ENCODE measurements at places on chromosomes 16 and 17.

GRCh38 chr16:88286301-88286923 is 96.3 kb upstream of the ZNF469 start:
- DNase-seq: no peak

DNA sequence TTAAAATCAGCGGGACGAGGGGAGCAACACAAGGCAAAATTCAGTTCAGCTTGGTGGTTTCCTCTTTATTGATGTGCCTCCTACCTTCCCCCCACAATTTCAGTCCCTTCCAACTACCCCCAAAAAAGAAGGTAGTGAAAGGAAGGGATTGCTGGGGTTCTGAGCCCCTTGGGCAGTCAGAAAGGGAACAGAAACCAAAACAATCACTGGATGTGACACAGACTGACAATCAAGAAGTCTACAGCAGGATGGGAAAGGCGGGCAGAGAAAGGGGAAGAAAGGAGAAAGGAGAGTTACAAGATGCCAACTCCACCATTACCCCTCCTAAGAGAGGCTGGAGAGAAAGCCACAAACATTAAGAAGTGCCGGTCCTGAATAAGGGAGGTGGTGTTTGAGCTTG is 1.1 kb upstream of the PHF23 start:
- no peak for DNase-seq

DNA sequence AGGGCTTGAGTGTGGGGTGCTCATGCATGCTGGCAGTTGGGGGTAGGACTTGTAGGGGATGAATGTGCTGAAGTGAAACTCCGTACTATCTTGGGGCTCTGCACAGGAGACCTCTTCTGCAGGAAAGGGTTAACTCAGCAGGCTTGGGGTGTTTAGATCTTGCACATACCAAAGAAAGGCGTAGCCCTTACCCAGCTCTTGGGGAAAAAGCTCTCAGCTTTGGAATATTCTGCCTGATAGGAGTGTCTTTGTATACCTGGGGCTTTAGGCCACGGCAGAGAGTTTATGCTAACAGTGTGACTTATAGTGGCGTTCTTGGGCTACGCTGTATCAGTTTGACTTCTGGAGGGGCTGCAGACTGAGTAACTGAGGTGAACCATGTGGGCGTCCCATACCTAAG is 21.1 kb downstream of the KRT25 start:
- DNase-seq: no peak

GRCh38 chr17:8176998-8177731 is 985 bp upstream of the TMEM107 start:
- no peak for DNase-seq

DNA sequence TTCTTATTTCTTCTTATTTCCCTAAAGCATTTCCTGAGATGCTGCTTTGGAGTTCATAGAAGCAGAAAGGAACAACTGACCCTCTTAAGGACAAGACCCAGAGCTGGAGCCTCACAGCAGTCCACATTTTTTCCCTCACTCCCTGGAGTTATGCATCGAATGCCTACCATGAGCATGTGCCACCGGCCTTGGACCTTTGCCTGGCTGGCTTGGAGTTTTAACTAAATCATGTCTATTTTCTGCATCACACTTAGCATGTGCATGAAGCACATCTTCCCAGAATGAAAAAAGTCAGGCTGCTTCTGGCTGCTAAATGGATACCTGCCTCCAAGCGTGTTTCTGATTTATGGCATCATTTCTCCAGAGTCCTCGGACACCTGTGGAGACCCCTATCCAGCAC is 104.5 kb downstream of the SPACA3 start:
- no peak for DNase-seq

DNA sequence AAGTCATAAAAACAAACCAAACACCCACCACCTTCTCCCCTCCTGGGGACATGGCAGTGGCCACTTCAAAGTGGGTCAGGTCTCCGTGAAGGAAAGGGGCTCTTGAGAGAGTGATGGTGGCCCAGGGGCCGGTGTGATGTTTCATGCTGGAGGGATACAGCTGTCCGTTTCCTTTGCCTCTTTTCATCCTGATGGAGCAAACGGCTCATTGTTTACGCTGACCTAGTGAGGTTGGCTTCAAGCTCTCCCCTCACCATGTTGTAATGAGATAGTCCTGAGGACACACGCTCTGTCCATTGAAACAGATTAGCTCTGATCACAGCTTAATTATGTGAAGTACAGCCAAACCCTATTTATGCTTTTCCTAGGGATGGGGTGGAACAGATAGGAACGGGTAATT is 34.2 kb downstream of the CDH13 start:
- no peak for DNase-seq

DNA sequence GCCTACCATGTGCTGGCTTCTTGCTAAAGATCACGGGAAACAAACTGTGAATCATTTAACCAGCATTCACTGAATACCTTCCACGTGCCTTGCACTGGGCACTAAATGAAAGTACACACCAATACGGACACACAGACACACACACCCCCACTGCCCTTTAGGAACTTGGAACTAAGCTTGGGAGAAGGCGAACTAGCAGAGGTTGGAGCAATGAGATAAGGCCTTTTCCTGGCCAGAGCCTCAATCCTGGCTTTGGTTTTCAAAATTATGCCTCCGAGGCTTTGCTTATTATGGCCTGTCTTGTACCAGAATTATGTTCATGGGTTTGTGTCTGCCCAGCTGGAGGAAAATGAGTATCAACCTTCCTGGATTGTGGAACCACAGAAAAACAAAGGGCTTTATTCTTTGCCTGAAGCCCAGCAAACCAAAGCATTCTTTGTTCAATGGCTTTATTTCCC is 32.3 kb downstream of the CPPED1 start:
- DNase-seq: no peak

GRCh38 chr16:17125671-17126070 is 345.1 kb downstream of the XYLT1 start:
- DNase-seq: no peak

DNA sequence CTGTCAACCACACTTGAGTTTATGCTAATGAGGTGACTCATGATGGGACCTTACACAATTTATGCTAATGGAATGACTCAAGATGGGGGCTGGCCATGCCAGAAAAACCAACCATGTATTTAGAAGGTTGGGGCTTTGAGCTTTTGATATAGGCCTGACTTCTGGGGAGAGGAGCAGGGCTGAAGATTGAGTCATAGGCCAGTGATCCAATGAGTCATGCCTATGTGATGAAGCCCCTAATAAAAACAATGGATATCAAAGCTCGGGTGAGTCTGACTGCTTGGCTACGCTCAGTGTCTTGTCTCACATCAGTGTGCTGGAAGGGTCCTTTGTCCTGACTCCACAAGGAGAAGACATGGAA is 7.3 kb downstream of the MFSD6L start:
- DNase-seq: no peak

DNA sequence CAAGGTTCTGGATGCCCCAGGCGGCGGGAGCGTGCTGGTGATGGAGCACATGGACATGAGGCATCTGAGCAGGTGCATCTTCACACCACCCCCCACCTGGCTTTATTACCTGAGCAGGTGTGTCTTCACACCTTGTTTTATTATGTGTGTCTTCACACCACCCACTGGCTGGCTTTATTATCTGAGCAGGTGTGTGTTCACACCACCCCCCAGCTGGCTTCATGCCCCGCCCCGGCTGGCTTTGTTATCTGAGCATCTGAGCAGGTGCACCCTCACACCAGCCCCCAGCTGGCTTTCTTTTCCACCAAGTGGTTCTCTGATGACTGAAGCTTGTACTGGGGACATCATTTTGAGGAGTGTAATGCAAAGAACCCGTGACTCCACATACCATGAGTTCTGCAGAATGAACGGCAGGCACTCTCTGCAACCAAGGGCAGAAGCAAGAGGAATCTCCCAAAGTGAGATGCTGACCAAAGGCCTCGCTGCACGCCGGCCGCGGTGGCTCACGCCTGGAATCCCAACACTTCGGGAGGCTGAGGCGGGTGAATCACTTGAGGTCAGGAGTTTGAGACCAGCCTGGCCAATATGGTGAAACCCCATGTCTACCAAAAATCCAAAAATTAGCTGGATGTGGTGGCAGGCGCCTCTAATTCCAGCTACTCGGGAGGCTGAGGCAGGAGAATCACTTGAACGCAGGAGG is 2.6 kb downstream of the FN3KRP start:
- no peak for DNase-seq

DNA sequence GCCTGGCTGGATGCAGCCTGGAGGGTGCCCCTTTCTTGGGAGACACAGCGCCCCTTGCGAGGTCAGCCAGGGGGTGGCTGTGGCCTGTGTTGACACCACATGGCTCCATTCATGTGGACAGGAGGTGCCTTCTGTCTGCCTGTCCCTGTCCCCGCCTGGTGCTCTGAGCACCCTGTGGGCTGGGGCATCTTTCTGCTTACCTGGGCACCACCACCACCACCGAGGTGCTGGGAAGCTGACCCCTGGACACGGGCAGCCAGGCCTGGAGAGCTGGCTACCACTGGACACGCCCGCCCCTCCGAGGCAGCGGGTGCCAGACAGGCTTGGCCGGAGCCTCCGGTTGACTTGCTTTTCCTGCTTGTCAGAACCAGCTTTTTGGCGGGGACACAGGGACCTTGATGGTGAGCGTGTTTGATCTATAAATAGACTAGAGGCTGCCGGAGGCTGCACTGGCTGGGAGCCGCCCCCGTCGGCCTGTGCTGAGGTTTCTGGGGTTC is 121.3 kb upstream of the GSE1 start:
- no peak for DNase-seq

- DNase-seq: no peak
Measured at GRCh38 chr17:79341222-79341780, 266.7 kb downstream of the ENGASE start.

- no peak for DNase-seq
Measured at GRCh38 chr16:18788828-18789514, 1.2 kb downstream of the RPS15A start.

DNA sequence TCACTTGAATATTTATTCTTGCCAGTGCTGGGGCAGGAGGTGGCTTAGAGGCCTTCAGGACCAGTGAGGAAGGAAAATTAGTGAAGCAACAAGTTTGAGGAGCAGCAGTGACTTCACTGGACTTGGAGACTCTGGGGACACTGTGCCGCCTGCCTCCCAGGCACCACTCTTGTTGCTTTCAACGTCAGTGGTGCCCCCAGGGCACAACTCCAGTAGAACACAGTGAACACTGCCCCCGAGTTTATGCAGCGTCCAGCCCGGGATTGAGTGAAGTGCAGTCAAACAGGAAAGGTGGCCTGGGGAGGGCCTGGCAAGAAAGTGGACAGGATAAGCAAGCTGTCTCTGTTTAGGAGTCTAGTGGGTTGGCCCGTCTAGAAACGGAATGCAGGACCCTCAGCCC is 24.4 kb upstream of the NAT9 start:
- DNase-seq: no peak

GRCh38 chr16:35750157-35750689 is 2290.8 kb downstream of the TP53TG3F start:
- DNase-seq: no peak

DNA sequence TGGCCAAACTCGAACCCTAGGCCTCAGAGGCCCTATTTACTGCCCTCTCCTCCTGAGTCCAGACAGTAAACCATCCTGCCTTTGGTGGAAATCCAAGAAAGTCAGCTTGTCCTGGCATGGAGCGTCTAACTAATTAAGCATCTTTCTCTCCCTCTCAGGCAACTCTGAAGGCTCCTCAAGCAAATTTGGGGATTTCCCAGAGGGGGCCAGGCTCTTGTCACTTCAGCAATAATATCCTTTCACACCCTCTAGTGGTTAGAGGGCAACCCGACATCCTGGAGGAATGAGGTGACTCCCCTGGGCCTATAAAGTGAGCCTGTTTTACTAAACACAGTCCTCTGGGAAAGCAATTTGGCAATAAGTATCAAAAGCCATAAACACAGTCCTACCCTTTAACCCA is 60.4 kb downstream of the NOG start:
- peak; percentile 46 for DNase-seq

DNA sequence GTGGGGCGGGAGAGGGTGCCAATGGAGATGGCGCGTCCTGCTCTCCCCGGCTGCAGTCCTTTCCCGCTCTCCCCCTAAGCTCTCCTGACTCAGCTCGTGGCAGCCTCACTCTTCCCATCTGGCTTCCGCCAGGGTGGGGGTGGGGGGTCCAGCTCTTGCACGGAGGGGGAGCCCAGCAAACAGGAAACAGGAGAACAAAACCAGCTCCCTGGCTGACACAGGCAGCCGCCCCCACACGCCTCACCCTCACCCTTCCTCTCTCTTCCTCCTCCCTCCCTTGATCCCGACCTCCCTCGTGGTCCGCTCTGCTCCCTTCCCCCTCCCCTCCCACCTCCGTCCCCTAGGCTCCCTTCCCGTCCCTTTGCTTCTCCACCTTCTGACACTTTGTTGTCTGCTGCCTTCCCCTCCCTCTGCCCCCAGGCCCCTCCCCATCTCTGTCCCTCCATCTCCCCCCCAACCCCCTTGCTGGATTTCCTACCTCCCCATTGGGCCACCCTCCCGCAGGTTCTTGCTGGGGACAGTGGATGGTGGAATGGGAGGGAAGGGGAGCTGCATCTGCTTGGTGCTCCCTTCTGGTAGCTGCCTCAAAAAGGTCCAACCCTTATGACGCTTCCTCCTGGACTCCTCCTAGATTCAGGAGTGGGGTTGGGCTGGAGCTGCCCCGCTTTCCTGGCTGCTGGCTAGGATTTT is 23.7 kb downstream of the ARHGAP23 start:
- DNase-seq: no peak

GRCh38 chr17:4480929-4481898 is 17.5 kb upstream of the SPNS2 start:
- DNase-seq: no peak

DNA sequence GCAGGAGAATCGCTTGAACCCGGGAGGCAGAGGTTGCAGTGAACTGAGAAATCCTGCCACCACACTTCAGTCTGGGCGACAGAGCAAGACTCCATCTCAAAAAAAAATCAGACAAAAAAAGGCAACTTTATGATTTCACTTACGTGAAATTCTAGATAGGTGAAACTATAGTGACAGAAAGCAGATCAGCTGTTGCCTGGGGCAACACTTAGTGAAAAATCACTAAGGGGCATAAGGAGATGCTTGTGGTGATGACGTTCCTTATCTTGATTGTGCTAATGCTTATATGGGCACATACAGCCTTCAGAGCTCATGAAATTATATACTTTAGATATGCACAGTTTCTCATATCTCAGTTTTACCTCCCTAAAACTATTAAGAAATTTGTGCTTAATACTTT is 41.6 kb upstream of the SLC5A10 start:
- DNase-seq: no peak

- no peak for DNase-seq
Measured at GRCh38 chr17:12646761-12647422, 18.8 kb upstream of the MYOCD start.

- no peak for DNase-seq
Measured at GRCh38 chr17:2710803-2711607, 559 bp downstream of the CLUH start.

DNA sequence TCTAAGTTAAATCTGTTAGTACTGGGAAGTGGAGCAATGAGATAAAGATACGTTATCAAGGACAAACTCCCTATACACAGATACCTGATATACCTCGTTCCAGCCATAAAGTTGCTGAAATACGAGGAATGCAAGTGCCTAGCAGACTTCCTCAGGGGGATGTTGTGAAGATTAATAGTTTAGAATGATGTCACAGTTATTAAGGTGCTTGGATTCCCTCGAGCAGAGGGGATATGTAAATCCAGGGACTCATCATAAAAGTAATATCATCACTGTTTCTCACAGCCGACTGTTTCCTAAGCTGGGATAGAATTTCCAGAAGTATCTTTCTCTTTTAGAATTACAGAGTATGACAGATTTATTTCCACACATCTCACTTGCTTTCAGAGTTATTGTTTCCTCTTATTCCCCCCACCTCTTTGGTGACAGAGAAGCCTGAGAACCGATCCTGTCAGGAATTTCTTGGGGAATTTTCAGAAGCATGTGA is 28.4 kb upstream of the ZFHX3 start:
- no peak for DNase-seq
